ENCODE measurements at places on chromosomes 12 and 14.

DNA sequence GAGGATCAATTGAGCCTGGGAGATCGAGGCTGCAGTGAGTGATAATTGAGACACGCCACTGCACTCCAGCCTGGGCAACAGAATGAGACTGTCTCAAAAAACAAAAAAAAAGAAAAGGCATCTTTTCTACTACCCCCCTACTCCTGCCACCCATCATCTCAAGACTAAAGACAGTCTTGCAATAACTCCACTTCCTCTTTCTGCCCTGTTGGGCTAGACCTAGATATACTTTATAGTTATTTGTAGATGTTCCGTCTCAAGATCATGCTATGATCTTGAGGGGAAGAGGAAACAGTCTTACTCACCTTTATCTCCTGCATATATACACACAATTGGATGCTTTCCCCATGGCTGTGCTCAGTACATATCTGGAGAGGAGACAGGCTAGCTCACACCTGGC lies 12.1 kb upstream of the ESPL1 start:
- no peak for DNase-seq

GRCh38 chr14:32602699-32603098 lies 273.6 kb downstream of the AKAP6 start:
- no peak for DNase-seq

GRCh38 chr12:121277374-121277759 lies 19.1 kb downstream of the CAMKK2 start:
- no peak for DNase-seq

- DNase-seq: no peak
Observed at GRCh38 chr14:52318062-52318461, 4.0 kb downstream of the PTGER2 start.

GRCh38 chr14:52871606-52872005 lies 79.2 kb downstream of the FERMT2 start:
- no peak for DNase-seq

DNA sequence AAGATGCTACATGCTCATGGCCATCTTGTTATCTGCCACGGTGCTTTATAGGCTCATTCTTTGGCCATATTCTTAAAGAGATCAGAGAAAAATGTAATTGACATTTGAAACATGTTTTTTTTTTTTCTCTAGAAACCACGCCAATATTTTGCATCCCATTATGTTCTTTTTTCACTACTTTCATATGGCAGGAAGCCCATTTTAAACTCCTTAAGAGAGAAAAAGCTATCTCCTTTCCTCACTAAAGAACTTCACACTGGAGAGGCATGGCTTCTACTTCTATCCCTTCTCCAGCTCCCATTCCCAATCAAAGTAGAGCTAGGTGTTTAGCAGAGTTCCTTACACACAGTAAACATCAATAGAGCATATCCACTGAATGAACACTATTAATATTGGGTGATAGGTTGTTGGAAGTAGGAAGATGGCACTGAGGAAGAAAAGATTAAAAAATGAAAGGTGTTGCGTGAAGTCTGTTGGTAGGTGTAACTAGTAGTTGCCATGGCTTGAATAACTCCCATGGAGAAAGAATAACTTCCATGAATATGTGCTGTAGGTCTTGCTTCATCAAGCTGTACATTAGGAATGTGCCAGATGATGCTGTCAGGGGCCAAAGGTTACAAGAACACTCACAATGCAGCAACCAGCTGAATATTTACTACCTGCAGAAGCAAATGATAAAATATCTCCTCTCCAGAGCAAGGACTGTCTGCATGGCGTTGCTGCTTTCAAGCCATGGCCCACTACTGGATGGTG lies 178.8 kb downstream of the STXBP6 start:
- DNase-seq: no peak

GRCh38 chr12:4438834-4439596 lies 6.6 kb downstream of the FGF6 start:
- DNase-seq: no peak

DNA sequence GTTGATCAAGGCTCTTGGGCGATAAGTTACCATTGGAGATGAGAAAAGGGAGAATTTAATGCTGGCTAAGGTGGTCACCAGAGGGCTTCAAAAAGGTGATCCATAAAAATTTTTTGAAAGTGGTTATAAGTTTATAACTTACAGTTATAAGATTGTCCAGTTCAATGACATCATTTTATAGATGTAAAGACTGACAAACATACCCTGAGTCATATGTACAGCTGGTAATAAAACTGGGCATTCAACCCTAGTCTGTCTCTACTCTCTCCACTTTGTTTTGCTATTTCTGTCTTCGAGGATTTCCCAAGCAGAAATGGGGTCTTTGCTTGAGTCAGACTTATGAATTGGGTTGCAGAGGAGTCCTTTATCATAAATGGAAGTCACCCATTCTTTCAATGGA lies 454.0 kb downstream of the SOX5 start:
- DNase-seq: no peak

- DNase-seq: no peak
Observed at GRCh38 chr14:94659256-94659655, 47.1 kb downstream of the SERPINA3 start.

DNA sequence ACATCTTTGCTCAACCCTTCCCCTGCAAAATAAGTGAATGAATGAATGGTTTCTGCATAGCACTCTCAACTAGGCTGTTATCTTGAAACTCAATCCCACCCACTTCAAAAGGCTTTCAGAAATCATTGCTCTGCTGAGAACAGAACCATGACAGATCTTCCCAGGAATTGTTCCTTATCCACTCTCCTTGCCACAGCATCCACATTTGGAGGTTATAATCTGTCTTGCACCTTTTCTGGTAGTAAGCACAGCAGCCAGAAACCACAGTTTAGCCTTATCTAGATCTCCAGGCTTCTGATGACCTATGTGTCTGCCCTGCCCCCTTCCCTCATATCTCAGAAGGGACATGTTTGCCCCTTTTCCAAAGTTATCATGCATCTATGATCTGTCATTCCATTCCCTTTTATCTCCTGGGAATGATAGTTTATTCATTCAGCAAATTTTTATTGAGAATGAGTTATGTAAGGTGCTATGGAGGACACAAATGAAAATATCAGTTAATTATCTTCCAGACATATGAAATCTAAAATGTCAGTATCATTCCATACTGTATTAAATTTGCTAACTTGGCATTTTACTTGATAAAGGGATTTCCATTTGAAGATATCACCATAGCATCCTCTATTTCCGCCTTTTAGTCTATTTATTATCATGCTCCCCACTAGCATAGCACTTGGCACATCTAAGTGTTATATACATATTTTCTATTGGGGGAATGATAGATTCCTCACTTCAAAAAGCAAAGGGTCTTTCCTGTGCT lies 21.4 kb downstream of the LGR5 start:
- no peak for DNase-seq

GRCh38 chr12:906062-906585 lies 43.4 kb downstream of the RAD52 start:
- DNase-seq: no peak

- DNase-seq: no peak
Observed at GRCh38 chr14:35258420-35258819, 33.8 kb upstream of the PSMA6 start.

- DNase-seq: no peak
Observed at GRCh38 chr12:116157845-116158267, 119.6 kb downstream of the MED13L start.

GRCh38 chr12:45587877-45588533 lies 141.5 kb upstream of the ARID2 start:
- DNase-seq: no peak

GRCh38 chr14:24880689-24881088 lies 169.3 kb downstream of the STXBP6 start:
- no peak for DNase-seq

- no peak for DNase-seq
Observed at GRCh38 chr14:101903111-101903561, 61.2 kb upstream of the DYNC1H1 start.

DNA sequence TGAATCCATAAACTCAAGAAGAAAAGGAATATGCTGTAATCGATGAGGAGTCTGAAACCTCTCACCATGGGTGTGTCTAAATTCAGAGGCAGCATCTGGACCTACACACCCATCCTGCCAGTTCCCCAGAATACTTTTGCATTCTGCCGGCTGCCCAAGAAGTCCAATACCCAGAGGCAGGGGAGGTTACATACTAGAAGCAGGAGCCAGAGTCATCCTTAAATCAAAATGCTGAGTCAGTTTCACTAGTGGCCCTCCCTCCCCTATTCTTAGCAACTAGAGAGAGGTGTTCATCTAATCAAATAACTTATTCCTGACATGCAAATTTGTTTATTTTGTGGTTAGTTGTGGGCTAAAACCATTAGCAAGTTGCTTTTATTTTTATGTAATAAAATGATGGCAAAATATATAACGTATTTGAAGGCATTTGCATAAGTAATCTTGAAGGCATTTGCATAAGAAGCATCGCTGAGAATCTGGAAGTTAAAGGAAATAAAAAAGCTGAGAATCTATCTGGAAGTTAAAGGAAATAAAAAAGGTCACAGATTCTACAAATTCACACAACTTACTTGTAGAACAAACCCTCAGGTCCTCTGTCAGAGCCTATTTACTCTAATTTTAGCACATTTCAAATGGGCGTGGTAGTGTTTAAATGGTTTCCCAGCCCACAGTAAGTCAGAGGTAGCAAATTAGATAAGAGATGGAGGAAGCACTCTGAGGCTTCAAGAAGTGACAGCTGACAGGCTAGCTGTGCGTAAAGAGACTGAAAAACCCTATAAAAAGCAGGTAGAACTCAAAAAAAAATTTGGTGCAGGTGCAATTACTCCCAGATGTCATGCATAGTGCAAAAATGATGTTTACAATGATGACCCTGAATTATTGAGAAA lies 7.8 kb downstream of the BHLHE41 start:
- DNase-seq: no peak

DNA sequence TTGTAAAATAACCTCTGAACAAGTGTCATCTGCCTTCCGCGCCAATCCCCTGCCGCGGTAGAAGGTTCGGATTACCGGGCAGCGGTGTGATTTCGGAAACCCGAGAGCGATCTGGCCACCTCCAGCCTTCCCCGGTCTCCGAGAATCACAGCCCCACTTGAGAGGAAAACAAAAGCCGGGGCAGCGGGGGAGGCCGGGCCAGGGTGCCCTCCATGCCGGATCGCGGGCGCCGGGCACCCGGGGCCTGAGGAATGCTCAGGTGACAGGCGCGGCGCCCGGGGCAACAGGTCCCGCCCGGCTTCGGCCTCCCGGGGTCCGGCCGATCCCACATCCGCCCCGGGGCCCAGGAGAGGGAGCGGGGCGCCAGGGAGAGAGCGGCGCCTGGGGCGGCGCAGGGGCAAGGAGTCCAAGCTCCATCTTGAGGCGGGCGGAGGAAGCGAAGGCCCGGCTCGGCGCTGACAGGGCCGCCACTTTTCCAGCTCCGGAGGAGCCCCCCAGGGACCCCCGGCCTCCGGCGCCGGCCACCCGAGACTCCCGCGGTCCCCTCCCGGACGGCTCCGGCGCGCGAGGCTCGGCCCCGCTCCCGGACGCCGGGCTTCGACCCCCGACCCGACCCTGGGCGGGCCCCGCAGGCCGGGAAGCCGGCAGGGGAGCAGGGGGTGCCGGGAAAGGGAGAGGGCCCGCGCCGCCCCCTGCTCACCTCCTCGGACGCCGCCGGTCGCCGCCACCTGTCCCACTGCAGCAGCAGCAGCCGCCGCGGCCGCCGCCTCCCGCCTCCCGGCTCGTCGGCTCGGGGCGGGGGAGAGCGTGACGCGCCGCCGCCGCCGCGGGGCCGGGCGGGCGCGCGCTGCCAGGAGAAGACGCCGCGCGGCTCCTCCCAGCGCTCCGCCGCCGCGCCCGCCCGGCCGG lies at the start of gene CLIP1:
Gene CLIP1, minus strand, starts transcription at position 849 of the 909 bp plus-strand sequence. CDS start 42,217 bp downstream, outside the sequence.
- DNase-seq: no peak

DNA sequence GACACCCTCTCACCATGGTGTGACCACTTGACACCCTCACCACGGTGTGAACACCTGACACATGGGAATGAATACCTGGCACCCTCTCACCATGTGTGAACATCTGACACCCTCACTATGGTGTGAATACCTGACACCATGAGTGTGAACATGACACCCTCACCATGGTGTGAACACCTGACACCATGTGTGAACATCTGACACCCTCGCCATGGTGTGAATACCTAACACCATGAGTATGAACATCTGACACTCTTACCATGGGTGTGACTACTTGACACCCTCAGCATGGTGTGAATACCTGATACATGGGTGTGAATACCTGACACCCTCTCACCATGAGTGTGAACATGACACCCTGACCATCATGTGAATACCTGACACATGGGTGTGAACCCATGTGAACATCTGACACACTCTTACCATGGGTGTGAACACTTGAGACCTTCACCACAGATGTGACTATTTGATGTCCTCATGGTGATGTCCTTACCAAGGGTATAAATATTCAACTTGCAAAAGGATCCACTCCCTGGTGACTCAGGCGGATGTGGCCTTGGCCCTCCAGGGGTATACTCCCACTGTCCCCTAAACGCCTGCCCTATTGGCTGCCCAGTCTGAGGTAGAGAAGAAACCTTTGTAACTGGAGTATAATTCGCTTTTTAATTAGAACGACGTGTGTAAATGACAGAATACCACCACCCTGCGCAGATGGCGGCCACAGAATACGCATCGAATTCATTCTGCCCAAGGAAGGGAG lies 29.1 kb downstream of the RFLNA start:
- no peak for DNase-seq

DNA sequence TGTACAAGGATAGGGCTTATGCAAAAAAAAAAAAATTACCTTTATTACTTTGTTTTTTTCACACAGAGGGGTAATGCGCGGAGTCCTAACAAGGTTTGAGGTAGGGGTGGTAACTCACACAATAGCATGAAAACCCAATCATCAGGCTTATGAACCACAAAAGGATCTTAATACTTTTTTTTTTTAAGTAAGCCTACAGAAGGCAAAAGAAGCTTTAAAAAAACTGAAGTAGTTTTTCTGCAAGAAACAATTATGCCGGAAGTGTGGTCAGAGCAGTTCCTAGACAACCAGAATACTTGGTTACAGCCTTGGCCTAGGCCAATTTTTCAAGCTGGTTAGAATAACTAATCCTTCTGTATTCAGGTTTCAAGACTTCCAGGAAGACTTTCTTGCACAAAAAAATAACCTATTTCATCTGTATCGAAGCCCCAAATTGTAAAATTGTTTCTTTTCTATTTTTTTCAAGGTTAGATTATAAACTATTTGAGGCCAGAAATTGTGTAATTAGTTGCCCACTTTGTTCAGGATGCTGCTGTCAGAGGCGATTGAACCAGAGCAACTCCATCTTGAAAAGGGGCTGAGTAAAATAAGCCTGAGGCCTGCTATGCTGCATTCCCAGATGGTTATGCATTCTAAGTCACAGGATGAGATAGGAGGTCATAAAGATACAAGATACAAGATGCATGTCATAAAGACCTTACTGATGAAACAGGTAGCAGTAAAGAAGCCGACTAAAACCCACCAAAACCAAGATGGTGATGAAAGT lies 1.8 kb upstream of the GNS start:
- DNase-seq: no peak

GRCh38 chr14:23636317-23637211 lies at the start of gene DHRS2:
DHRS2 (plus strand) TSS chr14:23636364; CDS start chr14:23638865, 2,501 bp downstream.
- DNase-seq: no peak

Data from non-pigmented ciliary epithelial cell (primary cell).